ENCODE measurements at places on chromosomes 2 and 18.

- no peak for DNase-seq
Observed at GRCh38 chr2:128441341-128442052, 122.8 kb upstream of the HS6ST1 start.

GRCh38 chr2:102618452-102619413 is 620 bp upstream of the SLC9A2 start:
- DNase-seq, result no peak

DNA sequence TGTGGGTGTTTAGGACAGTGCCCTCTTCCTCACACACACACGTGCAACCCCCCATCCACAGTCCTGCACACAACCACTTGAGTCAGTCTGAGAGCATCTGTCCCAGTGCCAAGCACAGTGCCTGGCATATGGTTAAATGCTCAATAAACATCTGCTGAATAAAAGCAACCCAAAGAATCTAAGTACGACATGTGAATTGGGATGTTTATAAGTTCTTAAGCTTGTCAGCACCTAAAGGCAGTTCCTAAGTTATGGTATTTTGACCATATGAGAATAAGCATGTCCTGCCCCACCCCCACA is 37.8 kb downstream of the CAPN13 start:
- DNase-seq, result no peak

DNA sequence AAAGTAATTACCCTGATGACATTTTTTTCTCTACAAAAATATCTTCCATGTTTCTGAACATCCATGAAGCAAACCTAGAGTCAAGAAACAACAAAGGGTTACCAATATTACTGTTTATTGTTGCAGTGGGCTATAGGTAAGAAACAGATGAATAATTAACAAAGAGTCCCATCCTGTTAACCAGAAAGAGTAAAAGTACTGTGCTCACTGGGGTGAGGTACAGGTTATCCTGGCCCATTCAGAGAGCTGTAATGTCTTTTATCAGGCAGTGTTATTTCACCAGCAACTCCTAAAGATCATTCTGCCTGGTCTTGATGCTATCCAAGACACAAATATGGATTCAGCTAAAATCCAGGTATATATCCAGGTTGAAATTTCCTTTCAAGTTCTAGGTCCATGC is 754.9 kb downstream of the SATB2 start:
- no peak for DNase-seq

DNA sequence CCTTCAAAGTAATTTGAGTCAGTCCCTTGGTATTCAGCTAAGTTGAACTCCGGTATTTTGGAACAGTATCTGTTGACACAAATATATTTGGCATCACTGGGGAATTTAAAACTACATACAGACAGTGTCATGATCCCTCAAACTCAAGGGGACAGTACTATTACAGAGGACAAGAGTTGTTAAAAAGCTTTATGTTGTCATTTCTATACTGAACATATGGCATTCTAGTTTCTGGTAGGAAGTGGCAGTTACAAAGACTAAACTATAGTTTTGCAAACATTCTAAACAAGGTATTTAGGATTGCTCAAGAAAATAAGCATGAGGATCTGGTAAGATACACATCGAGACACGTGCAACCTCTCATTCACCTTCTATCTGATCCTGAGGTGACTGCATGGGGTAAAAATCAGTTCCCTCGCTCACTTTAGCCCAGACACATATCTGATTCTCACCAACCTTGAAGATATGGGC is 16.6 kb upstream of the CCNYL1 start:
- DNase-seq, result no peak

DNA sequence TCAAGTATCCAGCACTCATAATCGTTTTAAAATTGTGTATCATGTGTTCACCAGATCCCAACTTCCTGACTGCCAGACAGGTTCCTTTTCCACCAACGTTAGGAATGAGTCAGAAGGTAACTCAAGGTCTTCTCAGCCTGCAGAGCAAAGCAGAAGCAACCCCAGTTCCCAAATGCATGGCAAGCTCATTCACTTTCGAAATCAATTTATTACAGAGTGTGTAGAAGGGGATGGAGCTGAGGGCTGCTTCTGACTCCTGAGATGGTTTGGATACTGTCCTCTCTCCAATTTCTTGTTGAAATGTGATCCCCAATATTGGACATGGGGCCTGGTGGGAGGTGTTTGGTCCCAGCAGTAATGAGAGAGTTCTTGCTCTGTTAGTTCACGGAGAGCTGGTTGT is 114.5 kb downstream of the PIEZO2 start:
- DNase-seq, result no peak
